ENCODE measurements at places on chromosomes 12 and 14. TPM values are rescaled to one million over a fixed set of nuclear protein-coding genes. Genes with fewer than 3 reads are reported as not detected.

Gene FGD6
- total RNA-seq, result 33.9 TPM

Gene TC2N
- total RNA-seq, result 18.4 TPM

Gene ANO2
- 4.5 TPM for total RNA-seq

Gene HOXC10
- 1.6 TPM for total RNA-seq

Gene SERPINA9
- total RNA-seq, result not detected

Gene CKAP4
- 105 TPM for total RNA-seq

Gene ACTN1
- 802 TPM for total RNA-seq

Gene C2CD5
- 11.1 TPM for total RNA-seq

Gene SPX
- total RNA-seq, result 14.4 TPM

Gene SRRM4
- under 0.01 TPM for total RNA-seq

Gene TAS2R46
- 5.3 TPM for total RNA-seq

- peak; percentile 24 for DNase-seq
Observed at GRCh38 chr14:20873370-20874177, 17.6 kb upstream of the RNASE3 start.

DNA sequence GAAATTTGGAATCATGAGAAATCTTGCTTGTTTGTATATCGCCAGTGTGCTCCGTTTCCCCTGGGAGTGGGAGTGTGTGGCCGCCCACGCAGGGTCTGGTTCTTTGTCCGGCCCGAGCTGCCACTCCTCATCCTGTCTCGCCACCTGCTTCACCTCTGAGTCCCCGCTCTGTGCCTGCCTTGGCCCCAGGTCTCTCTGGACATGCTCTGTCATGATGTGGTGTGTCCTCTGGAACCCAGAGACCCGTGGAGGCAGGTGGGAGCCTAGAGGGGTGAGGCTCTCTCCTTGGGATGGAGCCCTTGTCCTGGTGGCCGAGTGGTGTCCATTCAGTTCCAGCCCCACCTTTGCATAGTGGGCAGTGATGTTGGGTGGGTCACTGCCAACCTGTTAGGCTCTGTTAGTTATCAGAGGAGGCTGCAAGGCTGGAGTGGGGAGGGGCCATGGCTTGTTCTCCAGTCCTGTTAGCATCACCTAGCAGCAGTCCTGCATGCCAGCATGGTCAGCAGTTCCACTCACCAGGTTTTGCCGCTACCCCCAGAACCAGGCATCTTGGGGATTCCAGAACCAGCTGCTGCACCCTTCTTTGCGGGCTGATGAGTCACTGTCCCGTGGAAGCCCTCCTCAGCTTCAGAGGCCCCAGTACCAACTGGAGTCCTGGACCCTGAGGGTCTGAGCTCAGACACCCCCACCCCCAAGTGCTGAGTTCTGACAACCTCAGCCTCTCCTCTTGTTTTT, 76.5 kb downstream of the EP400 start:
- DNase-seq, result no peak

- no peak for DNase-seq
Observed at GRCh38 chr12:62960324-62960723, 25.4 kb upstream of the PPM1H start.

GRCh38 chr12:132272711-132273110, 56.7 kb downstream of the GALNT9 start:
- no peak for DNase-seq

- no peak for DNase-seq
Observed at GRCh38 chr12:112961536-112961935, 16.8 kb upstream of the OAS2 start.

- no peak for DNase-seq
Observed at GRCh38 chr12:3950714-3951320, 77.6 kb upstream of the PARP11 start.

- no peak for DNase-seq
Observed at GRCh38 chr12:117192057-117192456, 1.8 kb upstream of the FBXO21 start.

GRCh38 chr12:90086281-90086680, 377.6 kb upstream of the ATP2B1 start:
- DNase-seq, result peak; percentile 55

DNA sequence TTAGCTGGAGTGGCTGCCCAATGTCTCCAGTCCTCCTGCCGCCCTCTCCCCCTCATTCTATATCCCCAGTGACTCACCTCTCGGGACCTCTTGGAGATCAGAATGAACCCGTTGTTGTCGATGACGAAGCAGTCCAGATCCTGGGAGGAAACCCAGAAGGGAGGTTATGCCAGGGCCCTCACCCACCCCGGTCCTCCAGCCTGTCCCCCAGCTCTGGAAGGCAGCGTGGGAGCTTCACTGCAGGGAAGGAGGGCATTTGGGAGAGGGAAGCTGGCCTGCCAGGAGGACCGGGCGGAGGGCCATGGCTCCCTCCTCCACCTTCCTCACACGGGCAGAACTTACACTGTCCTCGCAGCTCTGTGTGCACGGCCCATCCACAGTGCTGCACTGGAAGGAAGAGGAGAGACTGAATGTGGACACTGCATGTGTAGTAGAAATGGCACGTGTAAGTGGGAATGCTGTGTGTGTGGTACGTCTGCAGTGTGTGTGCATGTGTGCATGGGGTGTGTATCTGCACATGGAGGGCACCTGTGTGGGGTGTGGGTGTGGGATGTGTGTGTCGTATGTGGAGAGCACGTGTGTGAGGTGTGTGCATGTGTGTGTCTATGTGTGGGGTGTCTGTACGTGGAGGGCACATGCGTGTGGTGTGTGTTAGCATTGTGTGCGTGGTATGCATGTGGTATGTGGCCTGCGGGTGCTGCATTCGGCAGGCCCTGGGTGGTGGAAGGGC, 10.0 kb upstream of the LRTM2 start:
- DNase-seq, result no peak

- DNase-seq, result no peak
Observed at GRCh38 chr12:57518920-57519795, 1.2 kb downstream of the DDIT3 start.

GRCh38 chr12:30582943-30583342, 112.7 kb downstream of the IPO8 start:
- peak; percentile 50 for DNase-seq

DNA sequence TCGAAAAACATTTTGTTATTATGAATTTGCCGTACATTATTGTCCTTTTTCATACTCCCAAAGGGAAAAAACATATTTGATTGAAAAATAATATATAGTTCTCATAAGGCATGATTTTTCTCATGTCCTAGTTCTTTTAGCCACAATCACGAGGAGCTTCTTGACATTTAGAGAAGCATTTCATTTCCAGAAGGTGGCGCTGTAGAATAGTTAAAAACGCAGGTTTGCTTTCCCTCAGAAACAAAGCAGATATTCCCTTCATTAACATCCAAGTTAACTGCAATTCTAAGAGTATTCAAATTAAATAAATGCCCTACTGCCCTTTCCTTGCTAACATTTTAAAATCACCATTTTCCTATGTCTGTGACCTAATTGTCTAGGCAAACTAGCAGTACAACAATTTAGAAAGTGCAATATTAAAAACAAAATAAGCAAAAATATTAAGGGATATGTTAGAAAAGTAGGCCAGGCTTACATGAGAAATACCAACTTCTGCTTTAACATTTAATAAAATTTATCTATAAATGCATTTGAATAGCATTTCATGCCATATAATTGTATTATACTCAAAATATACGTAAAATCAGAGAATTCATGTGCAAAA, 10.9 kb upstream of the PIK3C2G start:
- DNase-seq, result peak; percentile 79

DNA sequence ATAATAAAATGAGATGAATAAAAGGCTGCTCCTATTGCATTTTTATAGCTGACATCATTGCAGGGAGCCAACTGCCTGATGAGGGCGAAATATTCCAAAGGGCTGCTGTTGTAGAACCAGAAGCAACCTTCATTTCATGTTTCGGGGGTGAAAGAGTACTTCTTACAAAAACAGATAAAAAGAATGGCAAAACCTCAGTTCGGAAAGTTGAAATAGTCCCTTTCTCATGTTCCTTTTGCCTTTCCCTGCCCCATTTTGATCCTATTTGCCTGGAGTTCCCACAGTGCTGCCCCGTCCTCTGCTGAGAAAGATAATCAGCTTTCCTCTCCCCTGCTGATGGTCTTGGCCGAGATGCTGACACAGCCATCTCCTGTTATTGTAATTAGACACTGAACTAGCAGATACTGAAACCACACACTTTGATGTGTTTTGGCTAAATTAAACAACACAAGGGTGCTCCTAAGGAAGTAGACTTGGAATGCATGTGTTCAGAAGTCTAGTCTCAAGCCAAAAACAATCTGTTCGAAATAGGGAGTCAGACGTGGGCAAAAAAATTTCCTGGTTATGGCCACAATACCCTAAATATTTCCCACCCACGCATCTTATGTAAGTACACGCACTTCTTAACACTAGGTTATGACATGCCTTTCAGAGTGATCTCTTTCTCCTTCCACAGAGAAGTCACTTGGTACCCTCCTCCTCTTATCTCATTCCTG, 117.2 kb downstream of the PPM1H start:
- DNase-seq, result no peak

DNA sequence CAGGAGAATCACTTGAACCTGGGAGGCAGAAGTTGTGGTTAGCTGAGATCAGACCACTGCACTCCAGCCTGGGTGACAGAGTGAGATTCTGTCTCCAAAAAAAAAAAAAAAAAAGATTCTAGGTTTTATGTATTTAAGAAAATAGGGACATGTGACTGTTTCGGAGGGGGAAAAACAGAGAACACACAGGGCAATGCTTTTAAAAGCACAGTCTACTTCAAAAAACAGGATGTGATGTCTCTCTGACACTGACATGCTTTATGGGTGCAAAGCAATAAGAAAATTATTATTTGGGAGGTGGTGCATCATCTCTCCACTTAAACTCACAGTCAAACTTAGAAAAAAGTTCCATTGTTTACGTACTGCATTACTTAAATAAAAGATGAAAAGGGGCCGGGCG, 28.7 kb downstream of the CLIP1 start:
- DNase-seq, result no peak

DNA sequence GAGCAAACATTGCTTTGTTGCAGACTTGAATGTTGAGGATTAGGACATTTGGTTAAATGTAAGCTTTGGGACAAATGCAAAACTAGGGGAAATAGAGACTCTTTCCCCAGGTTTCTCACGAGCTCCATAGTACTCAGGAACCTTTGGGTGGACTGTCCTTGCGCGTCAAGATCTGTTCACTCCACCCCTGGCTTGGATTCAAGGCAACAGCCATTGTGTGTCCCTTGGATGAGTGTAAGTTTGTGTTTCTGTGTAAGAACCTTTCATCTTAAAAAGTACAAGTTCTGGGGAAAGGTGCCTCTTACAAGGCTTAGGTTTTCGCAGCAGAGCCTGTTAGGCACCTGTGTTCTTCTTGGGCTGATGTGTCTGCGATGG, 3.7 kb downstream of the SUSD6 start:
- DNase-seq, result no peak

- peak; percentile 79 for DNase-seq
Observed at GRCh38 chr14:103246070-103246469, 88.0 kb upstream of the EIF5 start.

DNA sequence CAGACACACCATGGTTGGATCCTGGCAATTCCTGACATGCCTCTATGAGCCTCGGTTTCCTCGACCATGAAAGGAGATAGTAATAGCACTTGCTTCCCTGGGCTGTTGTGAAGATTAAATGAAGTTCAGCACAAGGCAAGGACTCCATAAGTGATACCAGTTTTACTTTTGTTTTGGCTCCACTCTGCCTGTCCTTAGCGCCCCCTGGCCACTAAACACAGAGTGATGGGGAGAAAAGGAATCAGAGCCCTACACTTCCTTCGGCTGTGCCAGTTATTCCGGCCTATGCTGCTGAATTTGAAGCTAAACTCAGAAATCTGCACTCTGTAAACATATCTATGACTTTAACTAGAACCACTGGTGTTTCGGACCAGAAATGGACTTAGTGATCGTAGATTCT, 173.8 kb downstream of the C12orf75 start:
- DNase-seq, result no peak

- no peak for DNase-seq
Observed at GRCh38 chr12:42976620-42977019, 387.1 kb upstream of the PRICKLE1 start.

DNA sequence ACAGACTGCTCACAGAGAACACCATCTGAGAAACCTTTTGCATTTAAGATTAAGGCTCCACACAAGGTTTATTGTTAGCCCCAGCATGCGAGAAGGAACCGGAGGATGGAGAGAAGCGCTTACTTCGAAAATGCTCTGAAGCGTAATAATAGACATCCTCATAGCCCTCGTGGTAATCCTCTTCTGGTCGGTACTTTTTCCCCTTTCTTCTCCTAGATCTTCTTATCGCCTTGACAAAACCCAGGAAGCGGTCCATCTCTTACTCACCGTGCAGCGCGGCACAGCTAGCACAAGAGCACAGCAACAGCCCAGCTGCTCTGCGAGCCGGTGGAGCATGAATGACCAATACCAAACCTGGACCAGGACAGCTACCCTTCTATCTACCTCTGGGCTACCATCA, 125.1 kb upstream of the GRIP1 start:
- peak; percentile 19 for DNase-seq

DNA sequence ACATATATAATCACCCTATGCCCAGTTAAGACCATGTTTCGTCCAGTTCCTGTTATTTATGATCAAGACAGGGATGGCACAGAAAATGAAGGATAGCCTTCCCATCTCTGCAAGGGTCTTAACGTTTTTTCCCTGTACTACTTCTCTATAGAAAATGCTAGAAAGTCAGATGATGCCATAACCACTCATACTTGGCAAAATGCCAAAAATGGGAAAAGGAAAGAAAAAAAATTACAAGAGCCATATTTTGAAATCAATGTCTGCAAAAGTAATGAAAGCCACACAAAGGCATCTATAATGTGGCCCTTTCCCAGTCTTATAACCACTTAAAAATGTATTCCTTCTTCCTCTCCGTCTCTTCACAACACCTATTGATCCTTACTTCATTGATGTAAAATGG, 1.8 kb upstream of the MYL6B start:
- DNase-seq, result no peak

GRCh38 chr12:28872654-28873268, 276.3 kb upstream of the FAR2 start:
- DNase-seq, result peak; percentile 40

DNA sequence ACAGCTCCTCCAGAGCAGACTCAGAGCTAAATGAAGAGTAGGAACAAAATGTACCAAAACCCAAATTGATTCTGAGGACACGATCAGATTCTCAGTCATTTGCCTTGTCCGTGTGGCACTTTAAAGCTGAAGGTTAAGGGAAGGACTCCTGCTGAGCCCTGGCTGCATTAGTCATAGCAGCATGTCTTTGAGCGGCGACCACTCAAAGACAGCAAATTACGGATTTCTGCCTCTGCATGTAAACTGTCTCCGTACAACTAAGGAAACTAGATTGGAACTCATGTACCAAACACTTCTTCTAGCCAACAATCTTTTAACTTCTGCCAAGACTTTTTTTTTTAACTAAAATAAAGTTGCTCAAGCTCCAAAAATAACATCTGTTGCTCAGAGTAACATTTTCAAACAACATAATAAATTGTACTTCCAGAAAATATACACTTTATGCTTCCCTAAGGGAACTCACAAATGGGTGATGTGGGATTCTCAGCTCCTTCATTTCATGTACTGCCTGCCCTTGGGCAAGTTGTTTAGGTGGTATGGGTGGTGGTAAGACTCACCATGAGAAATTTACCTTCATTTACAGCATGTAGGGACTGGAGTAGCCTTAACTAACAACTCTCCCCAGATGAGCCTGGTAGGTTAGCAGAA, 56.1 kb downstream of the RERG start:
- peak; percentile 47 for DNase-seq

- DNase-seq, result peak; percentile 37
Observed at GRCh38 chr14:35470755-35471154, 63.2 kb upstream of the INSM2 start.
